Fibroblast of skin of right quadriceps (primary cell): ENCODE measurements at places on chromosomes 2 and 18.
A peak's percentile ranks its signal among the peaks of the same experiment; 100 is the strongest.

DNA sequence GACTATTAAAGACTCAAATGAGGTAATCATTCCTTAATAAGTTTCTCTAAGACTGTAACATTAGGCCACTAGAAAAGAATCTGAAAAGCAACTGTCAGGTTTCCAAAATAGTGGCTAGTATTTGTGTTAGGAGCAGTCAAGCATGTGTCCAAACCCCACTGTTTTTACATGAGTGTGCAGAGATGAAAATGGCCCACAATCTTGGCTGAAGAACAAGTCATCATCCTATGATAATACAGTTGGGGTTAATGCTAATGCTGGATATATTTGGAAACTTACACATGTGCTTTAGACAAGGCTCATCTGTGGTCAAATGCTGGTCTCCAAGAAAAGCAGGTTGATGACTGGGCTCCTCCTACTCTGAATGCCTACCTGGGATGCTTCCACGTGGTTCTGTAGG, 73.6 kb downstream of the MAIP1 start:
- no peak for DNase-seq

- no peak for DNase-seq
These were observed 56.5 kb downstream of the NBEAL1 start for GRCh38 chr2:203071148-203071547.

GRCh38 chr2:109637749-109638570, 23.8 kb downstream of the SOWAHC start:
- peak; percentile 26 for DNase-seq

GRCh38 chr2:223884399-223884798, 47.0 kb upstream of the AP1S3 start:
- DNase-seq, result peak; percentile 58

- DNase-seq, result no peak
These were observed 406.6 kb downstream of the ARHGAP15 start for GRCh38 chr2:143535802-143536201.

GRCh38 chr2:48265169-48266030, 264.6 kb upstream of the STON1 start:
- DNase-seq, result no peak

DNA sequence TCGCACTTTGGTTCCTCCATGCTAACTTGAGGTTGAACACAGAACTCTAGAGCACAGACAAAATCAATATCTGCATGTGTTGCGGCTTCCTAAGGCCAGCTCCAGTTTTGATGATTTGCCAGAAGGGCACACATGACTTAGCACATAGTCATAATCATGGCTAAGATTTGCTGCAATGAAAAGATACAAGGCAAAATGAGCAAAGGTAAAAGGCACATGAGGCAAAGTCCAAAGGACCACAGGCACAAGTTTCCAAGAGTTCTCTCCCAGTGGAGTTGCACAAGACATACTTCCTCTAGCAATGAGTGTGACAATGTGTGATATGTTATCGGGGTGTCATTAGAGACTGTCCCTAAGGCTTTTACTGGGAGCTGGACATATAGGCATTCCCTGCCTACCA, 24.2 kb upstream of the CXXC1 start:
- no peak for DNase-seq

DNA sequence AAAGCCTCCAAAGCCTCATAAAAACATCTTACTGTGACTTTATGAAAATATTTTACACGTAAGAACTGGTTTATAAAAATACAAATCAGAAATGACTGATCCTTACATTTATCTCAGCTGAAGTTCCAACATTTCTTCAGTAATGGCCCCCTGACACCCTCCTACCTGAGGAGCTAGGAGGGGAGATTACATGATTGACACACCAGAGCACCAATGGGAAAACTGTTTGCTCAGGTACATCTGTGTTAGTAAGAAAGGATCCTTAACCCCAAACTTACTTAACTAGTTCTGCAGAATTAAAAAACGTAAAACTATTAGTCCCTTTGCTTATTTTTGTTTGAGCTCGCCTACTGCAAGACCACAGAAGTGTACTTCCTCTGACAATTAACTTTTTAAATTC, 27.0 kb downstream of the ENOSF1 start:
- no peak for DNase-seq

- DNase-seq, result no peak
These were observed 44.3 kb downstream of the L3MBTL4 start for GRCh38 chr18:6370410-6370809.

DNA sequence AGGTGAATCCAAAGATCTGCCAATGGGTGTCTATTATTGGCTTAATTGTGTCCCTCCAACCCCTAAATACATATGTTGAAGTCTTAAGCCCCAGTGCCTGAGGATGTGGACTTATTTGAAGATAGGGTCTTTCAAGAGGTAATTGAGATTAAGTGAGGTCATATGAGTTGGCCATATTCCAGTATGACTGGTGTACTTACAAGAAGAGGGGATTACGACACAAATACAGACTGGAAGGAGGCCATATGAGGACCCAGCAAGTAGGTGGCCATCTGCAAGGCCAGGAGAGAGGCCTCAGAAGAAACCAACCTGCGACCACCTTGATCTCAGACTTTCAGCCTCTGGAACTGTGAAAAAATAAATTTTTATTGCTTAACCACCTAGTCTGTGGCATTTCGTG, 121.1 kb upstream of the FN1 start:
- DNase-seq, result peak; percentile 50

- DNase-seq, result no peak
These were observed 322.3 kb downstream of the MYCN start for GRCh38 chr2:16262526-16263178.

DNA sequence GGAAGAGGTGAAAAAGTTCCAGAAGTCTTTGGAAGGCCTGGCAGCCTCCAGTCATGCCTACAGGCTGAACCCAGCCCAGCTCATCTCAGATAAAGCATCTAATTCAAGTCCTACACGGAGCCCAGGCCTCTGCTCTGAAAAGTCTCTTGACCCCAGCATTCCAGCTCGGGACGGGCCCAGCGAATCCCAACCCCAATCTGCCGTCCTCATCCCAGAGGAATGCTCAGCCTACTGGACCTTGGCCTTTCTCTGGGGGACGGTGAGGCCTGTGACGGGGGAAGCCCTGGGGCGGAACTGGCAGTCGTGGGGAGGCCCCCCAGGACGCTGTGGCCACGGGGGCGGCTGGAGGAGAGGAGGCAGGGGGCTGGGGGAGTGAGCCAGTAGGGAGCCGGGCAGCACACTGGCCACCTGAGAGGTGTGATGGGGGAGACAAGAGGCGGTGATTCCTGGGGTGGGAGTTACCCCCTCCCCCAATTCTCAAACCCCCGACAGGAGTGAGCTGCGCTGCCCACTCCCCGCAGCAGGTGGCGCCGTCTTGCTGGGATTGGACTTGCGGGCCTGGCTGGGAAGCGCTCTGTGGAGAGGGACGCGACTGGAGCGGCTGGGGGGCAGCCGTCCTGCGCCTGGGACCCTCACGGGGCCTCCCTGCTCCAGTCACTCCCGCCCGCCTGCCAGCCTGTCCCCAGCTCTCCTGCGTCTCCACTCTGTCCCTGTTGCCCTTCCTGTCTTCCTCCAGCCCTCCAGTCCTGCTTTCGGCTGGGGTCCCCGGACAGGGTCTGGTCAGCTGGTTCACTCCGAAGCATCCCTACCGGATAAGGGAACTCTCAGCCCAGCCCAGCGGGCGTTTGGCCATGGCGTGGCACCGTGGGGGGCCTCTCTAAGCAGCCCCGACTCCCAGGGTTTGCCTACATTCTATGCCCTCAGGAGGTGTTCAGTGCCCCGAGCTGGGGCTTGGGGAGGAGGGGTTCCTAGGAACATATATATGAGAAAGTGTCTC, 182.6 kb upstream of the HAAO start:
- DNase-seq, result peak; percentile 73

DNA sequence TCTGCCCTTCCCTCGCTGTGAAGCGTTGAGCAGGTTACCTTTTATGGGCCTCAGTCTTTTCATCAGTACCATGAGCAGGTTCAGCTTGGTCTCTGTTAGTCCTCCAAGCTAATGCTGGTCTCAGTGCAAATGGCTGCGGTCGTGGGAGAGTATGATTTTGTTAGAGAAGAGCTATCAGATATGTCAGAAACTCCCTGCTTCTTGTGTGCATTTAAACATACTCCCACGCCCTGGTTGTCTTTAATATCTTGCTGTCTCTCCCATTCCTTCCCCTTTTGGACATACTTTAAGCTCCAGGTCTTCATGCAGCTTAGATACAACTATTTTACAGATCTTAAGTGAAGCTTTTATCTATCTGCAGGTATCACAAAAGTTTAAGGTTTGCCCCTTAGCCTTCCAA, 62.9 kb downstream of the EFR3B start:
- DNase-seq, result no peak
